A549 (cell line): ENCODE measurements at places on chromosomes 3 and 15.

GRCh38 chr3:137172728-137173127 lies 214.9 kb downstream of the IL20RB start:
- DNase-seq: no peak

GRCh38 chr3:128133273-128133883 lies 9.8 kb upstream of the RUVBL1 start:
- DNase-seq: peak; percentile 53

- DNase-seq: no peak
Observed at GRCh38 chr15:77208241-77208640, 137.3 kb upstream of the TSPAN3 start.

DNA sequence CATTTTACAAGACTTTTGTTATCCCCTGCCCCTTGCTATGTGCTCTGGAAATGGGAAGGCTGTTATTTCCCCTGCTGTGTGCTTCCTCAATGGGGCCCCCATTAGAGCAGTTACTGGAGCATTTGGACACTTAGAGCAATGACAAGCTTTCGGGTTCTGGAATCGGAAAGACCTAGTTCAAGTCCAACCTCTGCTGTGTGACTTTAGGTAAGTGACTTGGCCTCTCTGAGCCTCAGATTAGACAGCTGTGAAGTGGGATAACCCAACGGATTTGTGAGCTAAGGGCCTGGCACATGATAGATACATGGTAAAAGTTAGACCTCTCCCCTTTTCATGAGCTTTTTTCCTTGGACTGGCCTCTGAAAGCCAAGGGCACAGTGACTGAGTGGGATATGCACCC lies 84.0 kb upstream of the SEC13 start:
- no peak for DNase-seq

DNA sequence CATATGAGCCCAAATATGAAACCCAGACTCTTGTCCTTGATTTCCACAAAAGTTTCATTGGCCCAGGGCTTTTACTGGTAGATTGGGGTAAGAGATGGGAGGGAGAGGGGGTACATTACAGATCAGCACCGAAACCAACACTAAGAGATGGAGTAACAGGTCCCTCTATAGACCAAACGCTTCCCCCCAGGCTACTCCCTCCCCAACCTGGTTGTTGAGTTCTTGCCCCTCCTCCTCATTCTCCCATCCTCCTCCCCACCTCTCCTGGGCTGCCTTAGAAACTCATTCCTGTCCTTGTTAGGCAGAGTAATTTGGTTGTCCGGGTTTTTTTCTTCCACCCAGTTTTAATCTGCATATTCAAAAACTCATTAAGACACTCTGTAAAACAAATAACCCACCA lies 74.1 kb downstream of the MESD start:
- DNase-seq: no peak

GRCh38 chr15:47258521-47258920 lies 458.8 kb upstream of the SEMA6D start:
- DNase-seq: no peak

DNA sequence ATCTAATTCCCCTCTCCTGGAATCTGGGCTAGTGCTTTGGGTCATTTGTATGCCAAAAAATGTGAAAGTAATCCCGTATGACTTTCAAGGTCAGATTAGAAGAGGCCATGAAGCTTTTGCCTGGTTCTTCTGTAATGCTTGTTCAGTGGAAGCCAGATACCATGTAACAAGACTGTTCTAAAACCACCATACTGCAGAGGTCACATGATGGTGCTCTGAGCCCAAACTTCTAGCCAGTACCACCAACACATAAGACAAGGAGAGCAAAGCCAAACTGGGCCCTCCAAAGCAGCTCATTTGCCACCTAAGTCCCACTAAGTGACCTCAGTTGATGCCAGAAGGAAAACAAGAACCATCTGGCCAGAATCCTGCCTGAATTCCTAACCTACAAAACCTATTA lies 64.3 kb upstream of the MELTF start:
- DNase-seq: no peak

DNA sequence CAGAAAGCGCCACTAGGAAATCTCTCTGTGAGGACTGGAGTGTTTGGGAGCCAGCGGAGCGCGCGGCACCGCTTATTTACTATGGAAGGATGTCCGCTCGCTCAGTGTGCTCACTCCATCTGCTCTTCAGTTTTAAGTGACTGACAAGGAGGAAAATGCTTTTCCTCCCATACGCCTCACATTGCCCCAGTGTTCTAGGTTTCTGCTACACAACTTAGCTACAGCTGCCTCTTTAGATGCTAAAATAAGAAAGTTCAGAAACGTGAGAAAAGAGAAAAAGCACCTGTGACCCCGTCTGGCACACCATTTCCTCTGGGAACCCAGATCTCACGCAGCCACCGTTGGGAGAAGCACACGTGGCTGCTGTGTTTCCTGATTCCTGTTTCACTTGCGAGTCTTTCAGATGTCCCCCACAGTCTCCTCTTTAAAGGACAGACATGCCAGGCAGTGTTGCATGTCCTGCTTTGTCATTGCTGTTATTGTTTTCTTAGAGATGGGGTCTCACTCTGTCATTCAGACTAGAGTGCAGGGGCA lies 11.7 kb upstream of the MUSTN1 start:
- DNase-seq: no peak

DNA sequence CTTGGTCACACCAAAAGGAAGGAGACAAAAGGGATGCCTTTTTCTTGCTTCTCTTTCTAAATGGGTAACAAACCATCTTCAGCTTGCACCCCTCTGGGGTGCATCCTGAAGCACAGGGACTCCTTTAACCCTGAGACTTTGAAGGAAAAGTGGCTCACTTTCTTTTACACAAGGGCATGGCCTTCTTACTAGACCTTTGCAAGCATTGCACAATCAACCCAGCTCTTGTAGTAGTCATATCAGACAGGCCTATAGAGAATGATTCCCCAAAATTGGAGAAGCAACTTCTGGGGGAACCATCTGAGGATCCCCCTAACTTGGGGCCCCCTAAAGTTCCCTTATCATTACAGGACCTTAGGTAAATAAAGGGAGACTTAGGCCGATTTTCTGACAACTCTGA lies 56.1 kb upstream of the GK5 start:
- DNase-seq: no peak
